ENCODE measurements at places on chromosomes 3 and 15.

DNA sequence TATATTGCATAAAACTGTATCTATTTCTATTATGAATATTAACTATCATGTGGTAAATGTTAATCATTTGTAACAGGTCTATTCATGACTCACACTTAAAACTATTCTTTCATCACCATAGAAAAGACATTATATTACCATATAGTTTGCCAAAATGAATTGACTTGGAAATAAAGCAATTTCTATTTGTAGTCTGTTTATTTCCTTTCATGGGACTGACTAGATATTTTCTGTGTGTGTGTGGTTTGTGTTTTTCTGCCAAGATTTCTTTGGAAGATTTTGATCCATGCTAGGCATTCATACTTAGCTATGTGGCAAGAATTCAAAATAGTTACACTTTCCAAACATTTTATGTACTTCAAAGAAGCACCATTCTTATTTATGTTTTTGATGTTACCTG is 522.5 kb upstream of the AGTR1 start:
- no peak overlapping the region for H3K4me3 ChIP-seq
- H3K27me3 ChIP-seq, result no peaks in the 10 kb centered on the region
- H3K36me3 ChIP-seq, result no peaks in the 10 kb centered on the region
- no peaks in the 10 kb centered on the region for H3K4me1 ChIP-seq
- no peak for DNase-seq
- H3K27ac ChIP-seq, result no peak overlapping the region

DNA sequence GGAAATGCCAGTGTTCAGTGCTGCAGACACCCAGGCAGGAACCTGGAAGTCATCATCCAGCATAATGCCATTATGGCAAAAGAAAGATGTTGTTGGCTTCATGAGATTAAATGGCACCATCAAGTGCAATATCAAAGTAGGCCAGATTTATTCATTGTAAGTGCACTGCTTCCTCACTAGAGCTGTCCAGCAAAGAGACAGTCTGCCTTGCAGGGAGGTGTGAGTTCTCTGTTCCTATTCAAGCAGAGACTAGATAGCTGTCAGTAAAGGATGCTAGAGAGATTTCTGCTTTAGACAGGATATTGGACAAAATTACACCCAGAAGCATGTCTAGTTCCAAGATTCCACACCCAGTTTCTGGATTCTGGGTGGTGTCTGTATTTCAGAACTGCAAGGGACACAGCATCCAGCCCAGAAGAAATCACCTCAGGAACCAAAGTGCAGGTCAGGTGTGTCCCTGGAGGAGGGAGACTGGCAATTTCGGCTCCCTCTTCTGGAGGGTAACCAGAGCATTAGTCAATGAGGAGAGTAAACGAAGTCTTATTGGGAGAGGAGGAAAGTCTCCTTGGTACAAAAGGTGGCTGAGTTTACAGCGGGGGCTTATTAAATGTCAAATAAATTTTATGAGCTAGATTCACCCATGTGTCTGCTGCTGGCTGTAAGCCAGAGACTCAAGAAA is 377.3 kb downstream of the EPHB1 start:
- H3K4me1 ChIP-seq, result no peaks in the 10 kb centered on the region
- no peak for DNase-seq
- H3K27ac ChIP-seq, result no peak overlapping the region
- H3K4me3 ChIP-seq, result no peak overlapping the region
- H3K27me3 ChIP-seq, result no peaks in the 10 kb centered on the region
- H3K36me3 ChIP-seq, result peaks cover 5% of the 10 kb centered on the region

- no peak for DNase-seq
- H3K4me3 ChIP-seq, result no peak overlapping the region
- peaks cover 60% of the 10 kb centered on the region for H3K36me3 ChIP-seq
- H3K4me1 ChIP-seq, result no peaks in the 10 kb centered on the region
Observed at GRCh38 chr3:123283657-123284398, 82.1 kb downstream of the SEC22A start.

- H3K4me3 ChIP-seq, result no peak overlapping the region
- no peaks in the 10 kb centered on the region for H3K27me3 ChIP-seq
- no peak overlapping the region for H3K27ac ChIP-seq
- H3K4me1 ChIP-seq, result no peaks in the 10 kb centered on the region
- DNase-seq, result no peak
Observed at GRCh38 chr3:147038481-147038880, 367.9 kb downstream of the ZIC4 start.

DNA sequence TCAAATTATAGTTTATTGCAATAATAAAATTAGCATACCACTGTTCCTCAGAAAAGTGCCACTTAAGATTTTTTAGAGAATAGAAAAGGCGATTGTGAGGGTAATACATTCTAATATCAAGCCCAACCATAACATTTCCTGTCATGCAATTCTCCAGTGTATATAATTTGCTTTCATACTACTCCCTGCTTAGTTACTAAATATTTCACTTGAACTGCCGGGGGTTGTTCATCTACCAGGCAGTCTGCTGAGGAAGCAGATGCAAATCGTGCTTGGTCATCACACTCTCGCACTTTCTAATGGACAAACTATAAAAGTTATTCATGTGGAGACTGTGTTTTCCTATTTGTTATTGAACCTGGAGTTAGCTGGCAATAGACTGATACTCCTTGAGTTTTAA is 645.6 kb upstream of the CBLB start:
- no peaks in the 10 kb centered on the region for H3K27me3 ChIP-seq
- no peak overlapping the region for H3K27ac ChIP-seq
- no peaks in the 10 kb centered on the region for H3K4me1 ChIP-seq
- DNase-seq, result no peak
- H3K36me3 ChIP-seq, result no peaks in the 10 kb centered on the region
- no peak overlapping the region for H3K4me3 ChIP-seq

DNA sequence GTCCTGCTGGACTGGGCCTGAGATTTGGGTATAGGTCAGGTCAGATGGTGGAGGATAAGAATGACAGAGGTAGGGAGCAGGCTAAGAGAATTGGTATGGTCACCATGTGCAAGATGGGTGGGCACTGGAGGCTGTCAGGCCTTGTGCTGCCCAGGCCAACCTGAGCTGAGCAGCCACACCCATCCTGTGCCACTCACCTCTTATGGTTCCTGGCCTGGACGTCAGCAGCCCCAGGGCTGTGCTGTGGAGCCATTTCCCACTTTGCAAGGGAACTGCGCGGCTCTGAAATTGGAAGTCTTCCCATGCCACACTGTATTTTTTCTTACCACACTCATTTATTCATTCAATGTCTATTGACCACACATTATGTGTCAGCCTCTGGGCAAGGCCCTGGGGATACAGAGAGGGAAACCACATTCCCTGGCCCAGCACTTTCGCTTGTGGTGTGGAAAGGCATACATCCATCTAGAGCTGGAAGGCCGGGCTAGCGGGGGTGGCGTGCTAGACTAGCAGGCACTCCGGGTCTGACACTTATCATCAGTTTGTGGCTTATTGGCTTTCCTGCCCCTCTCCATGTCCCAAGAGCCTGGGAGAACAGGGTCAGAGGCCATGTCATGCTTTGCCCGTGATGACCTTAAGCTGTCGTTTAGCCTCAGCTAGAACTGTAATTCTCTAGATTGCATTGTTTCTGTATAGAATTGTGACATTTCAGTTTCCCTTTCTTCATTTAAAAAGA is 51.1 kb upstream of the POLG start:
- no peak for DNase-seq
- H3K27ac ChIP-seq, result peak overlapping the region; percentile 89
- peaks cover 70% of the 10 kb centered on the region for H3K36me3 ChIP-seq

DNA sequence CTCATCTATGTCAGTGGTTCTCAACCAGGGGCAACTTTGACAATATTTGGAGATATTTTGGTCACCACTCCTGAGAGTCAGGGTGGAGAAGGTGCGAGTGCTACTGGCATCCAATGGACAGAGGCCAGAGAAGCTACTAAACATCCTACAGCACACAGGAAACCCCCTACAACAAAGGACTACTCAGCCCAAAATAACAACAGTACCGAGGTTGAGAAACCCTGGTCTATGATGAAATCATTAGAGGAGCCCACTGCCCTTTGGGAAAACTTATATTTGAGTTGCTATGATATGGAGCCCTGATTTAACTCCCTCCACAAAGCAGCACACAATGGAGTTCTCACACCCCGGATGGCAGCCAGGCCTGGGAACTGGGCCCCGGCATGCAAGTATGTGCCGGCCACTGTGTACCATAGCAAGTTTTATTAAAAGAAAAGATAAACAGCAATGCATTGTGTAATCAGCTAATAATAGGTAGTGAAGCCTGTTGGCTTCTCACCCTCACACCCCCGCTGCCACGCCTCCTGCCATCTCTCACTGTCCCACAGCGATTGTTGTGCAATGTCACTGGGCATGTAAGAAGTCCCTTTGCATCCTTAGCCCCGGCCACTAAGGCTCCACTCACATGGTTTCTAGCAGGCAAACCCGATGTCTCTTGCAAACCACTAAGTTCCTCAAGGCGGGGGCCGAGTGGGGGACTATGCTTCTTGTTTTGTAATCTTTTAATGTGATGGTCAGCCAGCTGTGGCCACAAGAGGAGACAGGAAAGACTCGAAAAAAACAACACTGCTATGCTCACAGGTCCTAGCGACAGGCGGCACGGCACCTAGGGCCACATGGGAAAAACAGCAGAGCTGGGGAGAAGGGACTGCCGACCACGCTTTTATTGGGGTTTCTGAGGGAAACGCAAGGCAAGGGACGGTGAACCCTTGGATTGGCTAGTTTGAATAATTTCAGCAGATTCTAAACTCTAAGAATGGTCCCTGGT is 110.0 kb downstream of the AQP9 start:
- H3K36me3 ChIP-seq, result no peaks in the 10 kb centered on the region
- H3K27ac ChIP-seq, result no peak overlapping the region
- H3K4me3 ChIP-seq, result no peak overlapping the region
- no peaks in the 10 kb centered on the region for H3K4me1 ChIP-seq
- no peaks in the 10 kb centered on the region for H3K27me3 ChIP-seq

- peak overlapping the region; percentile 52 for H3K4me3 ChIP-seq
- no peaks in the 10 kb centered on the region for H3K27me3 ChIP-seq
- H3K27ac ChIP-seq, result peak overlapping the region; percentile 86
- peaks cover 15% of the 10 kb centered on the region for H3K4me1 ChIP-seq
- DNase-seq, result no peak
Observed at GRCh38 chr3:124032311-124032880, 40.5 kb upstream of the ROPN1 start.

DNA sequence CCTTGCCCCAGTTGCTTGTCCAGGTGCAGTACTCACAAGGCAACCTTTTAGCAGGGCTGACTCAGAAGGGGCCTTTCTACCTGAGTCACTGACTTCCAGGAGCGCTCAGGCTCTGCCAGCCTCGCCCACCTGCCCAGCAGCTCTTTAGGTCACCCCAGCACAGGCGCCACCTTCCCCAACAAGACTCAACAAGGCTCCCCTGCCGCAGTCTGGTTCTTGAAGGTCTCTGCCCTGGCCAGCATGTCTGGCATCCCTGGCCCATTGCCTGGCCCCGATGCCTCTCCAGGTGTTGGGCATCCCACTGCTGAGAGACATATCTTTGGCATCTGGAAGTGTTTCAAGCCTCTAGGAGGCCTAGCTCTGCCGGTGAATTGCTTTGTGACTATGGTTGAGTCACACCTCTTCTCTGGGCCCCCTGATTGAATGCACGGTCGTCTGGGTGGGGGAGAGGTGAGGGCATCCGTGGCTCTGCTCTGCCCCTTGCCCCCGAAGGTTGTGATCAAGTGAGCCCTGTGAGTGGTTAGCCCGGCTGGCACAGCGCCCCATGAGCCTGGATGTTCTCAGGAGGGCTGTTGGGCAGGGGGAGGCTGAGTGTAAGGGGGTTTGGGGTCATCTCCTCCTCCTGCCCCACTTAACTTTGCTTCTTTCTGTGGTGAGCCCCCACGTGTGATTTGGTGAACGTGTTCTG is 21.6 kb downstream of the SNX33 start:
- no peaks in the 10 kb centered on the region for H3K27me3 ChIP-seq
- H3K27ac ChIP-seq, result no peak overlapping the region
- H3K4me3 ChIP-seq, result no peak overlapping the region
- peaks cover 6% of the 10 kb centered on the region for H3K36me3 ChIP-seq

DNA sequence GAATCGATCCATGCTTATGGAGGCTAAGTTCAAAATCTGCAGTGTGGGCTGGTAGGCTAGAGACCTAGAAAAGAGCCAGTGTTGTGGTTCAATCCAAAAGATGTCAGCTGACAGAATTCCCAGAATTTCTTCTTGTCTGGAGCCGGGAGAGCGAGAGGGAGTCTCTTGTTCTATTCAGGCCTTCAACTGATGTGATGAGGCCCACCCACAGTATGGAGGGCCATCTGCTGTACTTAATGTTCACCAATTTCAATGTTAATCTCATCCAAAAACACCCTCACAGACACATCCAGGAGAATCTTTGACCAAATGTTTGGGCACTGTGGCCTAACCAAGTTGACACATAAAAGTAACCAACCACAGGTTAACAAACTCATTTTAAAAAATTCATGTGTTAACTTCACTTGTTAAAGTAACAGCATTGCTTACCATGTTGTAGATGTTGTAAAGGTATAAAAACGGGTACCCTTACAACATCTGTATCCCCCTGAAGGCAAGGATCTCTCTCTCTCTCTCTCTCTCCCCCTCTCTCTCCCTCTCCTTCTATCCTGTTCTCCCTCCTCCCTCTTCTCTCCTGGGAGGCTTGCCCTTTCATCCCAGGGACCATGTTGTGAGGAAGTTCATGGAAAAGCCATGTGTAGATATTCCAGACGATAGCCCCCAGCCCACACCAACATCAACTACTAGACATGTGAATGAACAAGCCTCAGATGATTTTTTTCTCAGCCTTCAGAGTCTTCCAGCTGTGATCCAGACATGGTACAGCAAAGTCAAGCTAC is 66.4 kb upstream of the CHD2 start:
- no peaks in the 10 kb centered on the region for H3K36me3 ChIP-seq
- DNase-seq, result no peak
- H3K4me3 ChIP-seq, result no peak overlapping the region
- peaks cover 27% of the 10 kb centered on the region for H3K4me1 ChIP-seq
- peak overlapping the region; percentile 98 for H3K27ac ChIP-seq

DNA sequence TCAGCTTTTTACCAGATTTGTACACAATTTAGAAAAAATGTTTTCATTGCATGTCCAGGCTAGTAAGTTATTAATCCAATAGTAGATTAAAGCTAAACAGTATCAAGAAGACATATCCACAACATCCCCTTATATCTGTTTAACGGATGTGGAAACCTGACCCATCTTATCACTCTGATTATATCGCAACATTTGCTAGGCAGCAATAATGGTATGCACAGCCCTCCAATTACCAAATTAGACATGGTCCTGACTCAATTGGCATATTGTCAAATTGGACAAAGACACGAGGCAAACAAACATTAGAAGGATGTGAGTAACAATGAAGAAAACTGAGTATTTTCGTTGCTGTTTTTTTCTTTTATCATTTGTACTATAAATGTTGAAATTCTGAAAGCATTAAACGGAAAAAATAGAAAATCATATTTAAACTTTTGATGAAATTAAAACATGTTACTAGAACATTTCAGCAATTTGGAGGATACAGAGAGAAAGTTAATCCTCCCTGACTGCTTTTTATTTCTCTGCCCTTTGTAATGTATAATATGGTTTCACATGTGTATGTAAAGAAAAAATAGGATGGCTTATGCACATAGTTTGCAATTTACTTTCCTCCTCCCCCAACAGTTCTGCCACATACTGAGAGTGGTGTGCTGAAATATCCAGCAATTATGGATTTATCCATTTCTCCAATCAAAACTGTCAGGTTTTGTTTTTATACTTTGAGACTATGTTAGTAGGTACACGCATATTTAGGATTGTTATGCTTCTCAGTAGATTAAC is 633.7 kb downstream of the ZIC1 start:
- H3K27ac ChIP-seq, result no peak overlapping the region
- H3K27me3 ChIP-seq, result no peaks in the 10 kb centered on the region
- H3K4me1 ChIP-seq, result no peaks in the 10 kb centered on the region
